ENCODE measurements at places on chromosomes 5 and 9.

DNA sequence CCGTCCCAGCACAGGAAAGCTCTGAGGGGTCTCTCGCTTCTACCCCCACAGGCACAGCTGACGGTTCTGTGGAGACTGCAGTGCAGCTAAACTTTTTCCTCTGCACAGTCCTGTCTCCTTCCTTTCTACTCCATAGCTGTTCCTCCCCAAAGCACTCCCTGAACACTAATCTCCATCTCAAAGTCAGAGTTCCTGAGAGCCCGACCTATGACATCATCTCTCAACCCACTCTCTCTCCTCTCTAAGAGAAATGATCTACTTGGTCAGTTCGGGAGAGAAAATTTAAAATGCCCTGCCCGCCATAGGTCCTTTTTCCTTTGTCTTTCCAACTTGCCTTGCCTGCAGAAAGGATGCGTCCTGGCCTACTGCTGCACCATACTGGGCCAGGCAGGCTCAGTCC, 90.6 kb downstream of the FANCC start:
- no peak for DNase-seq

- no peak for DNase-seq
These were observed 22.1 kb downstream of the SPATA31D1 start for GRCh38 chr9:82010711-82011110.

DNA sequence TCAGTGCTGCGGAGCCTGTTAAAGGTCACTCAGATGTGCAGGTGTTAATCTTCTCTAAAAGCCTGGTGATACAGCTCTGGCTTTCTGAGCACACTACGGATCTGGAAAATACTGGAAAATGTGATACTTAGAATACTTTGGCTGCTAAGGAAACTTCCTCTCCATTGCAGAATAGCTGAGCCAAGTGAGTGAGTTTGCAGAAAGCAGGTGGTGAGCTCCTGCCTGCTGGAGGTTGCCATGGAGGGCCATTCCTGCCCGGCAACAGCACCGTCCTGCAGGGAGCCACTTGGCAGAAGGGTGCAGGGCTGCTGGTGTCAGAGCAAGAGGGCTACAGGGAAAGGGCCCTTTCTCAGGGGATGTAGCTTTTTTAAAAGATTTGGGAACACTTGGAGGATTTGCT, 40.7 kb downstream of the SECISBP2 start:
- DNase-seq: peak; percentile 67

GRCh38 chr5:59569608-59570334, 323.8 kb downstream of the PDE4D start:
- DNase-seq: no peak

DNA sequence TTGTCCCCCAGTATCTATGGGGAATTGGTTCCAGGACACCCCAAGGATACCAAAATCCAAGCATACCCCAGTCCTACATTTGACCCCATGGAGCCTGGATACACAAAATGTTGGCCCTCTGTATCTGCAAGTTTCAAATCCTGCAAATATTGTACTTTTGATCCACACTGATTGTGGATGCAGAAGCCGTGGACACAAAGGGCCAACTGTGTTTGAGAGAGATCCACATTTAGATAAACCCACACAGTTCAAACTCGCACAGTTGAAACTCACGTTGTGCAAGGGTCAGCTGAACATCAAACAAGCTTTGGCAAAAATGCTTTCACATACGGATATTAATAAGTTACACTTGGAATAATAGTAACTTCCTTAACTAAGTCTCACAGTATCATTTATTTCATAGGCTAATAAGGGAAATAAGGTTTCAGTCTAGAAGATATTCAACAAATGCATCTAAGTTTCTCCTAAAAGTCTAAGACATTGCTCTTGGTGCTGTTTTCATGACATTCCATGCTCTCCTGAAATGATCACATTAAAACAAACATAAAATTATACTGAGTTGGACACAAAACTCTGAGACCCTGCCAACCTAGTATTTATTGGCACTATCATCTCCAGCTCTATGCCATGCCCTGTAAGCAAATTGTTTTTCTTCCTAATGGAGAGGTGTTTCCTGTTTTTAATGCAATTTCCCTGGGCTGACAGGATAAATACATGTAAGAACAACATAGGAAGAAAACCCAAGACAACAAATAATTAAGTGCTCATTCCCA, 32.3 kb downstream of the ACTL7A start:
- DNase-seq: peak; percentile 17

GRCh38 chr5:145775893-145776444, 59.2 kb downstream of the PRELID2 start:
- DNase-seq: no peak

GRCh38 chr5:124285733-124286132, 460.7 kb downstream of the ZNF608 start:
- DNase-seq: no peak

- no peak for DNase-seq
These were observed 16.0 kb downstream of the S1PR3 start for GRCh38 chr9:89006996-89007967.

DNA sequence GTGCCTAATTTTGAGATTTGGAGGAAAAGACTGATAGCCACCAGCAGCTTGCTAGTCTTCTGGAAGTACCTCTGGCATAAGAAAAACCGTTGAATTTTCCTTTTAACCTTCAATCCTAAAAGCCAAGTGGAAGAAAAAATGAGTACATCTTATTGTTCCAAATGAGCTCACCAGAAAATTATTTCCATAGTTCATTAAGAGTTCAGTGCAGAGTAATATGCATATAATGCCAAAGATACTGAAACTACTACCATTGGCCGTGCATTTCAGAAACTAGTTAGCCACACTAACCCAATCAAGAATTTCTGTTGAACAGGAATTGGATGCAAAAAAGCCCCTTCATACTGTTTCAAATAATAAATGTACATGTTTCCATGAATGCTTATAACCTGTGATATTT, 607.9 kb downstream of the KCTD16 start:
- DNase-seq: no peak

DNA sequence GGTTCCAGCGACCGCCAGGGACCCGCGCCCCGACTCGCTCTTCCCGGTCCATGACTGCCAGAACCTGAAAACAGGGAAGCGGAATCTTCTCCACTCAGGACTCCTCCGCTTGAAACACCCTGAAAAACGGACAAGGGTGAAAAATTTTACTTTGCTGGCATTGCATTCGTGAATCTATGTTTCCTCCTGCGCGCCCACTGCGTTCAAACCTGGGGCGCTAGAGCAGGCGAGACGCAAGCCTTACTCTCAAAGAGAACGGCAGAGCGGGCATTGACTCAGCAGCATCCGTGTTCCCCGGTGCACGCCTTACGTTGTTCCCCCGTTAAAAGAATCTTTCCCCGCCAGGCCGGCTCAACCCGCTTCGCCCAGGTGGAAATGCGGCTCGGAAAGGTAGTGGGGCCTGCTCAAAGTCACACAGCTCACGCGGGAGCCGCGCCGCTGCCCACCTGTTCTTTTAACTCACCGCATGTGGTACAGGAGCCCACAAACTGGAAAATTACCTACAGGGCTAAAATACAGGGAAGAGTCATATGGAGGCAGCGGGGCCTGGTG, 999 bp upstream of the DRD1 start:
- DNase-seq: no peak

DNA sequence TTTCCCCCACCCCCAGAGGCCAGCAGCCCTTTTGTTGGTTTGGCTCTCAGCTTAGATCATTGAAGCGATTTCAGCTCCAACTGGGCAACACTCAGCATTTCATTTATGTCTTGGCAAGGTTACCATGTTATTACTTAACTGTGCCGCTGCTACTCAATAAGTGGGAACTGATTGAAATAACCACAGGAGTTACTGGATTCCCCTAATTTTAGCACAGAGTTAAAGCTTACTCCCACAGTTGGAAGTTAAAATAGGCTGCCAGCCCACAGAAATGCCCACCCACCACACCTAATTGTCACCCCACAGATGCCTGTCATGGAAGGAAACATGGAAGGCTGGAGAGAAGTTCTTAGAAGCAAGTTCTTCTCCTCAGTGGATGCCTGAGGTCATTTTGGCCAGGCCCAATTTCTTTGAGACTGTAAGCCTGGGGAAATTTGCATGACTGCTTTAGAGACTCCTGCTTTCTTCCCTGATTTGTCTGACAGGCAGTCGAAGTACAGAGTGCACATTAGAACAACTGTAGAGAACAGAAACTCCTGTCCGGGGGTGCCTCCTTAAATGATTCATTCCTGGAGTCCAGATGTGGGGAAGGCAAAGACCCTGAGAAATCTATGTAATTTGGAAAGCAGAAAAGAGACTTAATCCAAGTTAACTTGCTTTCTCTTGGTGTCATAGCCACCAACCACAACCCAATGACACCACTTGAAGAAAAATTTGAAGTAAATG, 370.0 kb downstream of the ZSWIM6 start:
- DNase-seq: no peak

DNA sequence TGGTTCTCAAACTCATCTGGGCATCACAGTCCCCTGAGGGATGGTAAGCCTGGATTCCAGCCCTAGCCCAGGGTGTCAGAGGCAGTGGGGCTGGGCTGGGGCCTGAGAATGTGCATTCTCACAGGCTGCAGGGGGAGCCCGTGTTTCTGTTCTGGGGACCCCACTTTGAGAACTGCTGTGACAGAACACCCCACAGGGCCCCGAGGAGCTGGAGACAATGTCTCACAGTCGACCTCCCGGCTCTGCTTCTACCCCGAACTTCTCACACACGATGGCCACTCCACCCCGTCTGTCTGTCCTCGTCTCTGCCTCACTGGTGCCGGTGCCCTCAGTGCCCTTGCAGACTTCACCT, 130.0 kb downstream of the CACNA1B start:
- peak; percentile 21 for DNase-seq

DNA sequence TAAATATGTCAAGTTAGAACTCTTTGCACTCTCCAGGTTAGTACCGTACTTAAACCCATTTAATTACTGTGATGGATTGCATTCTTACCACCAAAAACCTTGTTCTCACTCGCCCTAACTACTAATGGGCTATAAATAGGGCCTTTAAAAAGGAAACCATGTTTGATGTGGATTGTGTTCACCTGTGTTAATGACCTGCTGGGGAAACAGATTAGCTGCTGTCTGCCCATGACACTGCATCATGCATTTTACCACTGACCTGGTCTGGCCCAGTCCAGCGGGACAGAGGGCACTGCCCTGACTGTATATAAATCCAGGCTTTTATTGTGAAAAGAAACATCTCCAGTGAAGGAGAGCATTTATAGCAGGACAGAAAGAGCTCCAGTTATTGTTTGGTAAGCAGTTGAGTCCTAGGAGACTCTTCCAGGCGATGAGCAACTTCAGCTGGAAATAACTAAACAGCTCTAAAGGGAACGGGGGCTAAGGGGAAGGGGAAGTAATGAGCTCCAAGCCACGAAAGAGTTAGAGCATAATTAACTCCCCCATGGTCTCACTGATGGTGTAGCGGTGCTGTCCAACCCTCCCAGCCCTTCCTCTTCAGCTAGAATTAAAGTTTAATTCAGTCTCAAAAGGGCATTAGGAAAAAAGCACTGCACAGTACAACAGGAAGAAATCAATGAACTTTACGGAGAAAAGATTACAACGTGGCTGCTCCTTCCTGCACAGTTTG, 303.1 kb downstream of the ENC1 start:
- DNase-seq: no peak

- DNase-seq: no peak
These were observed 234.8 kb downstream of the MED10 start for GRCh38 chr5:6143523-6143922.

- no peak for DNase-seq
These were observed 235.7 kb downstream of the HTR1A start for GRCh38 chr5:63726496-63726895.

GRCh38 chr5:153081385-153081784, 409.1 kb upstream of the GRIA1 start:
- DNase-seq: no peak

- DNase-seq: peak; percentile 57
These were observed 24.0 kb downstream of the ENC1 start for GRCh38 chr5:74616236-74617146.

DNA sequence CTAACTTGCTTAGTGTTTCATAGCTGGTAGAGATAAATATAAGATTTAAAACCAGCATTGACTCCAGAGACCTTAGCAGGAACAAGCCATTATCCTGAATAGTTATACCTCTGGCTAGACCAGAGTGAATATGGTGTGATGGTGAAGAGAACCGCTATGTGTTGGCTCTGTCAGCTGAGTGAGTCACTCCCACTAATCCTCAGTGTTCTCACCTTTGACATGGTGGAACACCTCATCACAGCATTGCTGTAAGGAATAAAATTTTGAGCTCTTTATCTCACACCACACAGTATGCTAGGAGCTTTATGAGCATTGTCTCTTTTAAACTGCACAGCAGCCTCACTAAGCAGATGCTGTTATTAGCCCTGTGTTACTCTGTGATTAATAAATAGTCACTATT, 90.7 kb upstream of the DHFR start:
- DNase-seq: no peak
